ENCODE measurements at places on chromosomes 7 and 10. TPM values are rescaled to one million over a fixed set of nuclear protein-coding genes. Genes with fewer than 3 reads are reported as not detected.

DNA sequence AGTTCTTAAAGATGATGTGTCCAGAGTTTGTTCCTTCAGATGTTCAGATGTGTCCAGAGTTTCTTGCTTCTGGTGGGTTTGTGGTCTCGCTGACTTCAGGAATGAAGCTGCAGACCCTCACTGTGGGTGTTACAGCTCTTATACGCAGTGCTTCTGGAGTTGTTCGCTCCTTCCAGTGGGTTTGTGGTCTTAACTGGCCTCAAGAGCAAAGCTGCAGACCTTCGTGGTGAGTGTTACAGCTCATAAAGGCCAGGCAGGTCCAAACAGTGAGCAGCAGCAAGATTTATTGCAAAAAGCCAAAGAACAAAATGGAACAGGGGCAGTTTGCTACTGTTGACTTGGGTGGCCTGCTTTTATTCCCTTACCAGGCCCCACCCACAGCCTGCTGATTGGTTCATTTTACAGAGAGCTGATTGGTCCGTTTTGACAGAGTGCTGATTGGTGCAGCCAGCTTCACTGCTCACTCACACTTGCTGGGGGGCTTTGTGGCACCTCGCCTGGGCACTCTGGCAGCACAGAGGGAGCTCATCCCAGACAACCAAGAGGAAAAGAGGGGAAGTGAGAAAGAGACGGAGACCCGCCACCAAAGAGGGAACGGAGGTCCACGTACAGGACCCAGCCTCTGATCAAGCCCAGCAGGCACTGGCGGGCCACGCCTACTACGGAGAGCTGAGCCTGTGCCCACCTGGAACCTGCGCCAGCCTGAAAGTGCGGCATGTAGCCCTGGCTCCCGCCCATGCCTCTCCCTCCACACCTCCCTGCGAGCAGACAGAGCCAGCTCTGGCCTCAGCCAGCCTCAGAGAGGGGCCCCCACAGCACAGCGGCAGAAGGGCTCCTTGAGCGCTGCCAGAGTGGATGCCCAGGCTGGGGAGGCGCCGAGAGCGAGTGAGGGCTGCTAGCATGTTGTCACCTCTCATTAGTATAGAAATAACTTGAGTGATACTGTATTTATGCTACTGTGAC lies 55.8 kb upstream of the SEMA3C start:
- no peak for DNase-seq

DNA sequence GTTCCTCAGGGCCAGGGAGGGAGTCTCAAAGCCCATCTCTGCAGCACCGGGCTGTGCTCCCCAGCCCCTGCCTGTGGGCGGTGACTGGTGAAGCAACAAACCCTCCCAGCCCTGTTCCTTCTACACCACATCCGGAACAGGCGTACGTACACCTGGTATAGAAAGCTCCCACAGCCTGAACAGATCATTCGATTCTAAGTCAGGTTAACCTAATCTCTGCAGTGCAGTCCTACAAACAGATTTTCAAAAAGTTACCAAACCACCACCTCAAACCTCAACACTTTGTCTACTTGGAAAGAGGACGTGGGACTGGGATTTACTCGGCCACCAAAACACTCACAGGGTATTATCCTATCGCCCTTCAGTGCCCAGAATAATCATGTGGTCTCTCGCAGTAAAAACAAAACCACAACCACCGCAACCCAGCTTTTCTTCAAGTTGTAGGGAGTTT lies 238.4 kb downstream of the DIP2C start:
- no peak for DNase-seq

GRCh38 chr7:122143376-122143750 lies 686 bp downstream of the AASS start:
- DNase-seq = no peak

DNA sequence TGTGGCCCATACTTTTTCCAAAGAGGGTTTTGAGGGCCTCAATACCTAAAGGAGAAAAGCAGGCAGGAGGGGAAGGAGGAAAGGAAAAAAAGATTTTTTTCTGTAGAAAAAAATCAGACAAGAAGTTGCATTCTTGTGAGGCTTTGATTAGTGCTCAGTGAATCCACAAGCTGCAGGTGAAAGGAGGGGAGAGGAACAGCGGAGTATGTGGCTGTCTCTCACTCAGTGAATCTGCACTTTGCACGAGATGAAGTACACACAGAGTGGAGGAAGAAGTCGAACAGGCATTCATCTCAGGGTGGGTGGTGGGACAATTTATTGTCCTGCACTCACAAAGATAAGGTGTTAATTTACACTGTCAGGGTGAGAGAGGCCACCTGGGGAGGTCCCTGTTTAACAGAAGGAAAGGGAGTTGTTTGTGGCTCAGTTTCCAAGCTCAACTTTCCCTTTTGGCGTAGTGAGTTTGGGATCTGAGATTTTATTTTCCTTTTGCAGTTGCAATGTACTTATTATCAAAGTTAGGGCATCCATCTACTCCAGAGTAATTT lies 49.0 kb upstream of the VIPR2 start:
- no peak for DNase-seq

- no peak for DNase-seq
Measured at GRCh38 chr10:62694537-62695126, 109.9 kb upstream of the ADO start.

GRCh38 chr10:132511121-132512051 lies 26.2 kb upstream of the INPP5A start:
- no peak for DNase-seq

GRCh38 chr7:157726764-157727163 lies 390.0 kb downstream of the DNAJB6 start:
- no peak for DNase-seq

MET gene
- total RNA-seq = 23.1 TPM

CALML3 gene
- total RNA-seq = not detected
